ENCODE measurements at places on chromosomes 1 and 21.

- no peak for DNase-seq
Measured at GRCh38 chr1:110570901-110571300, 35.3 kb downstream of the KCNA2 start.

DNA sequence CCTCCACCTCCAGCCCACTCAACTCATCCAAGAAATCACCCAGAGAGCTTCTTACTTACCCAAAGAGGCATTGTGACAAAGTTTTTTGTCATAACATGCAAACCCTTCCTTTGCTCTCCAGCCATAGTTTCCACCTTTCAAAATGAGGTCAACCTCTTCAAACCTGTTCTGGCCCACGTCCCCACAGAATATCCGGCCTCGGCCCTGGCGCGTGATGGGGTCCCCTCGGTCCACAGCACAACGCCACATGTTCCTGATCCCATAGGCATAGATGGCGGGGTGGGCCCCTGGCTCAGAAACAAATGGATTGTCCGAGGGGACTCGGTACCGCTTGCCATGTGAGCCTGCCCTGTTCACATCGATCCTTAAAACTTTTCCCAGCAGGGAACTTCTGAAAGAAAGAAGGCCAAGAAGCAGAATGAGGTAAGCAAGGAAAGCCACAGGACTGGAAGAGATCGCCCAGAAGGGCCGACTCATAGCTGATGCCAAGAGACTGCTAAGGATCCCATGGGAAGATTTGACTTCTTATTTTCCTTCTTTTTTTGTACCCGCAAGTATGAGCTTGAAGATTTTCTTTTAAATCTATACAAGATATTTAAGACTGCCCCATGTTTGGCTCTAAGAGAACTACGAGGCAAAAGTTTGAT, 7.8 kb downstream of the HHIPL2 start:
- no peak for DNase-seq

DNA sequence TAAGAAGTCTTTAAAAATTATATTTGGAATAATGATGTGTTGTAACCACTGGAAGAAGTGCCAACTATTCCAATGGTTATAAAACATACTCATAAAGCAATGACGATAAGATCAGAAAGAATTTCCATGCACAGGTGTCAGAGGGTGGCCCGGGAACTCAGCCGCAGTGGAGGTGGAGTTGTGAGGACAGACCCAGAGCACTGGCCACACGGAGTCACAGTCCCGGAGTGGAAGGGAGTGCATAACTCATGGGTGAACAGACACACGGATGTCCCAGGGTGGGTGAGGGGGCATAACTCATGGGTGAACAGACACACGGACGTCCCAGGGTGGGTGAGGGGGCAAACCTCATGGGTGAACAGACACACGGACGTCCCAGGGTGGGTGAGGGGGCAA, 2.5 kb downstream of the KRTAP10-4 start:
- DNase-seq, result no peak

- DNase-seq, result no peak
Measured at GRCh38 chr21:44986471-44987291, 46.9 kb downstream of the SLX9 start.

- DNase-seq, result no peak
Measured at GRCh38 chr1:239893127-239893731, 198.5 kb upstream of the FMN2 start.

- DNase-seq, result peak; percentile 47
Measured at GRCh38 chr1:31238986-31239613, 587 bp downstream of the NKAIN1 start.

DNA sequence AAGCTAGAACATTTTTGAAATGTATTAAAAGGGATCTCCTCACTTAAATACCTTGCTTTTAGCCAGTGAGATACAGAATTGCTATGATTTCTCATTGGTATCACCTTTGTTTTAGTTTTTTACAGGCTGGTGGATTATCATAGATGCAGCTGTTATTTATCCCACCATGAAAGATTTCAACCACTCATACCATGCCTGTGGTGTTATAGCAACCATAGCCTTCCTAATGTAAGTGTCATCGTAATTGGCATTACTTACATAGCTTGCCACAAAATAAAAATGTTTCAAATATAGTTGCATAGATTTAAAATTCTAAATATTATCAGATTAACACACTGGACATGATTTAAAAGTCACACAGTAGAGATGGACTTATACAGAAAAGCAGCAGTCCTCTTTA, 4.7 kb downstream of the TMEM50A start:
- no peak for DNase-seq

GRCh38 chr1:224859651-224860050, 69.8 kb upstream of the DNAH14 start:
- DNase-seq, result no peak

- DNase-seq, result no peak
Measured at GRCh38 chr21:33197496-33197895, 32.2 kb upstream of the IFNAR2 start.

GRCh38 chr1:18939398-18940302, 16.8 kb downstream of the IFFO2 start:
- DNase-seq, result no peak

- DNase-seq, result no peak
Measured at GRCh38 chr21:46637952-46638746, 2.7 kb downstream of the PRMT2 start.

GRCh38 chr1:52825868-52826267, 16.7 kb upstream of the ZYG11A start:
- DNase-seq, result no peak

DNA sequence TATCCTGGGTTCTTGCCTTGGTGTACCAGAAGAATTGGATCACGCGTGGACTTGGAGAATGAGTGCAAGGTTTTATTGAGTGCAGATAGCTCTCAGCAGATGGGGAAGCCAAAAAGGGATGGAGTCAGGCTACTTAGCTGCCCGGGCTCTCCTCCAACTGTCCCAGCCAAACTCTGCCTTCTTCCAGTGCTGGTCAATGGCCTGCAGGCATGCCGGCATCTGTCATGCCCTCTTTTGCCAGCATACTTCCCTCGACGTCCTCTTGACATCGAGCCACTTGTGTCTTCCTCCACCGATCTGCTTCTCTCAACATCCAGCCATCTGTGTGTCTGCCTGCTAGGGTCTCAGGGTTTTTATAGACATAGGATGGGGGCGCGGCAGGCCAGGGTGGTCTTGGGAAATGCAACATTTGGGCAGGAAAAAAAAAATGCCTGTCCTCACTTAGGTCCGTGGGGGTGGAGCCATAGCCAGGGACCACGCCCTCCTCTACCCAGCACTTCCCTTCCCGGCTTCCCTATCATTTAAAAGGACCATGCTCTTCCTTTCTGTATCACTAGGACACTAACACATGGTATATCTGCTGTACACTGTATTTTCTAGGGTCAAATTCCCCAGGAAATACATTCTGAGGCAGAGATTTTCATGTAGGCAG, 47.0 kb upstream of the BCAR3 start:
- DNase-seq, result no peak

GRCh38 chr1:232664844-232665777, 35.2 kb upstream of the SIPA1L2 start:
- DNase-seq, result no peak

- no peak for DNase-seq
Measured at GRCh38 chr1:182930985-182931384, 22.0 kb downstream of the SHCBP1L start.

DNA sequence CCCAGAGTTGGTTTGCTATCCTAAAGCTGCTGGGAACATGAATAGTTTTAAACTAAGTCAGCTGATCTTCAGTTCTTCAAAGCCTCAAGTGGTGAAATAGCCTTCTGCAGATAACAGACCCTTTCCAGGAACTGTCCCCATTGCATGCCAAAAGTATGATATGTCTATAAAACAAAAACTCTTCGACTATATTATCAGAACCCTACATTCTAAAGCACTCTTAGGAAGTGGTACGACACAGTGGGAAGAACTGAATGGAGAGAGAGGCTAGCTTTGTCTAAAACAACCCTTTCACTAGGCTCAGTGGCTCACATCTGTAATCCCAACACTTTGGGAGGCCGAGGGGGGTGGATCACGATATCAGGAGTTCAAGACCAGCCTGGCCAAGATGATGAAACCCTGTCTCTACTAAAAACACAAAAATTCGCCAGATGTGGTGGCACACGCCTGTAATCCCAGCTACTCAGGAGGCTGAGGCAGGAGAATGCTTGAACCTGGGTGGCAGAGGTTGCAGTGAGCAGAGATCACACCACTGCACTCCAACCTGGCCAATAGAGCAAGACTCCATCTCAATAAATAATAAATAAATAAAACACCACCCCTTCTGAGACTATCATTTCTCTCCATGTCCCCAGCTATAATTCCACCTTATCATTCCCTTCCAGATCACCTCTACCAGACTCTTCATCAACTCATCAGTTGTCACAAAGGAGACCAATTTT, 2.2 kb upstream of the FRRS1 start:
- no peak for DNase-seq

DNA sequence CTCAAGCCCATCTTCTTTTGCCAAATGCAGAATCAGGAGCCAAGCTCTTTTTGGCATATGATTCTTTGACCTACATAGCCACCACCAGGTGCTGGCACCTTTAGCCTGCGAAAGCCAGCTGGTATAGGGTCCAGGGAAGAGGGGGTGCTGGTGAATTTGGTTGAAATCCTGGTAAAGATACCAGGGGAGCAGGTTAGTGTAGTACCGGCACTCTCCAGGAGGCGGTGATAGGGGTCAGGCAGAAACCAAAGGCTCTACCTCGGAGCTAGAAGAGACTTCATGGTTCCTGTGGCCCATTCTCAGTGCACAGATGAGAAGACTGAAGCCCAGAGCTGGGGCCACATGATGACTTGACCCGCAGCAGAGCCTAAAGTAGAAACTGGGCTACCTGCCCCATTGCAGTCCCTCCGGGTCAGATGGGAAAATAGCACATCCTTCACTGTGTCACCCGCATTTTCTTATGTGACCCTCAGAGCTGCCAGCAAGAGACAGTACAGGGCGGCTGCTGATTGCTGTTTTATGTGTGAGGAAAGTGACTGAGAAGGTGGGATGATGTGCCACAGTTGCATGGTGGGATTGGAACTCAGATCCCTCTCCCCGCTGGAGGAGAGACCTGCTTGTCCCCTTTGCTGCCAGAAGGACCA, 36.0 kb upstream of the IL19 start:
- DNase-seq, result peak; percentile 45

GRCh38 chr1:203448521-203449061, 27.0 kb upstream of the PRELP start:
- DNase-seq, result no peak

GRCh38 chr1:26907071-26907917, 6.5 kb downstream of the NR0B2 start:
- DNase-seq, result no peak

- no peak for DNase-seq
Measured at GRCh38 chr21:31752352-31752751, 20.4 kb upstream of the SCAF4 start.

- DNase-seq, result no peak
Measured at GRCh38 chr21:36891692-36892091, 74.8 kb downstream of the HLCS start.

DNA sequence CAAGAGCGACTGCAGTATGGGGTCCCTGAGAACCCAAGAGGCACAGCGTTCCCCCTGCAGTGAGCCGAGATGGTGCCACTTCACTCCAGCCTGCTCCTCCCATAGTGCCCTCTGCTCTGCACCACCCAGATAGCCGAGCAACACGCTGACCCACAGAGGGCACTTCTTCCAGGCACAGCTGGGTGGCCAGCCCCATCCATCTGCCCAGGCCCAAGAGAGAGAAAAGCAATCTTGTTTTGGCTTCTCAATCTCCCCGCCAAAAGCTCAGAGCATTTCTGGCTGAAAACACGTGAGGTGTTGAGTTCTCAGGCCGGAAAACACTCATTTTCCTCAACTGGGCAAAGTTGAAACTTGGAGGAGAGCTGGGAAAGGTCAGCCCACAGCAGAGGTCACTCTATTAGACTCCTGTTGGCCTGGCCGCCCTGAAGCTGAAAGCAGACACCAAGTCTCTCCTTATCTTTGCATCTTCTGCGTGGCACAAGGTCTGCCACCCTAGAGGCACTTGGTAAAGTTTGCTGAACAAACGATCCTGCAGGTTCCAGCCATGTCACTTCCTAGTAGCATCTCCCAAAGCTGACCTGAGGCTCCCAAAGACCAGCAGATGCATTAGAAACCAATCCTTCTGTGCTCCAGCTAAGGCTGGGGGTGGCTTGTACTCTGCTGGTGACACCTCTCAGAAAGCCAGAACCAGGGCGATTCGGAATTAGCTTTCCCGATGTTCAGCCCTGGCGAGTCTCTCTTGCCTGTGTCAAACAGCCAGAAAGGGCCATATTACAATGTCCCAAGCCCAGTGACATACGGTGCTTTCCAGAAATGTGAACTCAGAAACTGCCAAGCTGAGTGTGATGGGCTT, 10.9 kb downstream of the CAPN9 start:
- DNase-seq, result no peak

DNA sequence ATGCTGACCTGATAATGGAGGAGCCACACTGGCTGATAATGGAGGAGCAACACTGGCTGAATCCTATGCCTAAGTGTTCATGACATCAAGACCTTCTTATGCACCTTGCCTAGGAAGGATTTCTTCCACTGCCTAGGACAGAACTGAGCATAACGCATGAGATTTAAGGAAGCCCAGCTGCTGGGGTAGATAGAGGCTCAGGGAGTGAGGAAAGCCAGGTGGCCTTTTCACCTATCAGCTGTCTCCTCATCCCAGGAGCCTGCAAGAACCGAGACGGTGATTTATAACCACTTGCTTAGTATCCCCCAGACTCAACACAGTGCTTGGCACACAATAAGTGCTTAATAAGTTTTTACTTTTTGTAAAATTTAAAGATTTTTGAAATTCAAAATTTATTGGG, 7.4 kb upstream of the CTBS start:
- DNase-seq, result no peak

- DNase-seq, result no peak
Measured at GRCh38 chr21:15343066-15343465, 278.3 kb upstream of the NRIP1 start.

DNA sequence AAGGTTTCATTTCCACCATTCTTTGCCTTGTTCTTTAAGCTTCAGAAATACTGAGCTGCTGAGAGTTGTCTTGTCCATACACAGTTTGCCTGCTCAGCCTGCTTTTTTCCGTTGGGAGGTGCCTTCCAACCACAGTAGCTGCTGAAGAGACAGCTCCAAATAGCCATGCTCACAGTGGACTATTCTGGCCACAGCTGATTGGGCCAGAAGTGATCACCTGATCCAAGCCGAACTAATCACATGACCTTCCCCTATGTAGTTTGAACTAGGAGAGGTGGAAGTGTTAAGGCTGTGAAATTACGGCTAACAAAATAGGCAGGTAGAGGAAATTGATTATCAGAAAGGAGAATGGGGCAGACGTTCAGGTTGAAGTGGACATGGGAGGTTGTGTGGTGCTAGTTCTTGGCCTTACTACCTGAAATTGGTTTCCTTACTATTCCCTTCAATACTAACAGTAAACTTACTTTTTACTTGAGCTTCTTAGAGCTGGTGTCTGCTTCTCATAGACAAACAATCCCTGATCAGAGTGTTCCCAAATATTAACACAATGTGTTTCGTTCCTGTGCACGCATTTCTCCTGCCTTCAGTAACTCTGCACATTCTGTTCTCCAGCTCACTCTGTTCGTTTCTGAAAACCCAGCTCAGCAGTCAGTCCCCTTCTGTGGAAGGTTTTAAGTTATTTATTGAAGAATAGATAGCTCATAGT, 136.1 kb downstream of the RWDD3 start:
- DNase-seq, result no peak
